LHCN-M2 (cell line): ENCODE measurements at places on chromosomes 7 and 10. TPM values are rescaled to one million over a fixed set of nuclear protein-coding genes. Genes with fewer than 3 reads are reported as not detected.

DNA sequence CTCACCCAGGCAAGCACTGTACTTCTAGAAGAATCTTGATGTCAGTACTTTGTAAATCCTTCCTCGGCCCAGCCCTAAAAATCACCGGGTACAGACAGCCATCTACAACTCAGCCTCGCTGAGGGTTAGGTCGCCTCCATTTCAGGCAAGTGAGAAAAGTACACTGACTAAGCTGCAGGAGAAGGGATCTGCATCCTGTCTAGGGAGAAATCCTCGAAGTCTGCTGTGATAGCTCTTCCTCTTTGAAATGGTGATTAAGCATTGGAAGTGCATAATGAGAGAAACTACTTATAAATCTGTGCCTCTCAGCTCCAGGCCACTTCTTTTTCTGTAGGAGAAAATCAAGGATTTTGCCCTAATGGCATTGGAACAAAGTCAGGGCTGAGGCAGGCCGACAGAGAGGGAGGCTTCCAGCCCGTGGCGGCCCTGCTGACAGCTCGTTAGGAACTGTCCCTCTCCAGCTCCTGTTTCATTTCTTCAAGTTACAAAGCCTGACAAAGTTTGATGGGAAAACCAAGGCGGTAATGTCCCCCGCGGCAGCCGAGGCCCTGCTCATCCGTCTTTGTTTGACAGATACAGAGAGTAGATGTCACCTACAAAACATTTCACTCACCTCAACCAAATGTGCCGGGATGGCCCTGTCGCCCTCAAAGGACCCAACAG lies 14.1 kb upstream of the GOT1 start:
- no peak for DNase-seq

Gene TMEM236
- total RNA-seq, result under 0.01 TPM in 2 replicates

- no peak for DNase-seq
These were observed 872.6 kb upstream of the SORCS1 start for GRCh38 chr10:108037061-108037460.

DNA sequence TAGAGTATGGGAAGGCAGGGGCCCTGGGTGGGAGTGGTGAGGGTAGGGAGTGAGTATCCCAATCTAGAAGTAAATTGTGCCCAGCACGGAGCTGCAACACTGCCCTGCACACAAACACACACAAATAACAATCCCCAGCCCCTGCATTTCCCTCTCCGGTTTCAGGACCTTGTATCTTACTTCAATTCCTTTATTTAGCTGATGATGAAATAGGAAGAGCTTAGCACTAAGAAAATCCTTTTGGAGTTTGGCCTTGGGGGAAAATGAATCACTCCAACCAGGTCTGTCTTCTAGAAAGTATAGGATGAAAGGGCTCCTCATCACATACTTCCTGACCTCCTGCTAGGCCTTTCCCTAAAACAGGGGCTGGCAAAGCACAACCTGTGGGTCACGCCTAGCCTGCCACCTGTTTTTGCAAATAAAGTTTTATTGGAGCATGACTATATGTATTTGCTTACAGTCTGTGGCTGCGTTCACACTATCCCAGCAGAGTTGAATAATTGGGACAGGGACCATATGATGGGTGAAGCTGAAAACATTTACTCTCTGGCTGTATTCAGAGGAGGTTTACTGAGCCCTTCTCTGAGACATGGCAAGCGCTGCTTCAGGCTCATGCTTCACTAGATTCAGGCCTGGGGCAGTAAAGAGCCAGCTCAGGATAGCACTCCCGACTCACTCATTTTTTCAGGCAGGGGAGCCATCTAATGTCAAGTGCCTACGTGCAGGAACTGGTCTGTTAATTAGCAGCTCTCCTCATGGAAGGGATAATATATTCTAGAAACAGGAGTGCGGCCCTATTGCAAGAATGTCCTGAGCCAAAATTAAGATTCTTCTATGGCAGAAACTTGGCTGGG lies 111.0 kb downstream of the EGFR start:
- peak; percentile 64 for DNase-seq
